ENCODE measurements at places on chromosomes 6 and 20.
A peak's percentile ranks its signal among the peaks of the same experiment; 100 is the strongest.

DNA sequence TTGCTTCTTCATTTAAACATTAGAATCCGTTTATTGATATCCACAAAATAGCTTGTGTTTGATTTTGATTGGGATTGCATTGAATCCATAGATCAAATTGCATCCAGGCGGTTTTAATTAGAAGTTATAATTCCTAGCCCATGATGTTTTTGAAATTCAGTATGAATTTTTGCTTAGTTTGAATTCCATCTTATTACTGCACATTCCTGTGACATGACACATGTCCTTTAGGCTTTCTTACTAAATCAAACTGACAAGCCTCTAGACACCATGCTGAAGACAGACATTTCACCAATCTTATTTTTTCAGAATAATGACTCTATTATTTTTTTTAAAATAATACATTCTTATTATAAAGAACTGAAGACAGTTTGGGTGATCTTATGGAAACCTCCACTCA is 21.4 kb upstream of the PI16 start:
- no peak for DNase-seq

DNA sequence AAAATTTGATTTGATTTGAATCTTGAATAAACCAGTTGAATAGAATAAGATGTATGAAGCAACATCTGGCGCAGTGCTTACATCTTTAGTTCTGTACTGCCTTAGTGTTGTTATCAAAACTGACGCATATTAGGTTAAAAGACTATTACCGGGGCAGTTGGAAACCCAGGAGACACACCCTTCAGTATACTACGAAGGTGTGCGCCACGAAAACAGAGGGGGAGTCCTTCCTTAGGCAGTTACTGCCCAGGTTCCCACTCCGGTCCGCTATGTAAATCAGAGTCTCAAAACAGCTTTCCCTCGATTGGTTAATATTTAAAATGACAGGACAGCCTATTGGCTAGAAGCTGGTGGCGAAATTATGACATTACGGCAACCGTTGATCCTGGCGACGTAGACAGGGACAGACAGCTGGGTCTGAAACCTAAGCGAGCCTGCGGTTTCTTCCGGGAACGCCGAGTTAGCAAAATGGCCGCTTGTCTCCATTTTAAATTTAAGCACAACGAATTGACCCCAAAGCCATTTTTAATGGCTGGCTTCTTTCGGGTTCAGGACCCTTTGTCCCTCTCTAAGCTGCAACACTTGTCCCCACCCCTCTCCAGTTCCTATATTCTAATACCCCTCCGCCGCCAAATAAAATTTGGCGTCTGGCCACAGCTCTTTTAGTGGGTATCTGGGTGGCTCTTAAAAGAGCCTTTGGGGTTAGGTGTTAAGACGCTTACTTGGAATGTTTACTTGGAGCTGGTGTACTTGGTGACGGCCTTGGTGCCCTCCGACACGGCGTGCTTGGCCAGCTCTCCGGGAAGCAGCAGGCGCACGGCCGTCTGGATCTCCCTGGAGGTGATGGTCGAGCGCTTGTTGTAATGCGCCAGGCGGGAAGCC is 35.8 kb downstream of the HFE start:
- peak; percentile 64 for DNase-seq

DNA sequence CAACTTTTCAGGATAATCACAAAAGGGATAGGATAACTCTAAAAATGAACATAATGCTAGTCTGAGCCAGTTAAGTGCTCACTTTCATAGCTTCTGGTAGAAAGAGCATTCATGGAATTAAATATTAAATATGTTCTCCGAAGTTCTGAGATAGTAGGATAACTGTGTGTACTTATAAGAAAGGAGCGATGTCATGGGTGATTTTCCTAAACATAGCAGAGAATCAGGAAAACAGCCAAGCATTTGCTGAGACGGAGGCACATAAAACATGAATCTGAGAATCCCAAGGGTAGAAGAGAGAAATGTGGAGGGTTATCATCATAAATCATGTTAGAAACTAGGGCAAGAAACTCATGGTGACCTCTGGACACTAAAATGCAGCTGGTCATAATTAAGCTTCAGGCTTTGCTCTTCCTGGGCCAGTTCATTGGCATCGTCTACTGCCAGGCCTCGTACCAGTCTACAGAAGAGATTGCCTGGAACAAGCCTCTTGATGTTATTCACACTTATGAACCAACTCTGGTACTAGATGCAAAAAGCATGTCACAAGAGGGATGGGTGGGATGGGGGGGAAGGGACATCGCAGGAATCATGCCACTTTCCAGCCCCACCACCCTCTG is 436.6 kb downstream of the PRKN start:
- DNase-seq: no peak

DNA sequence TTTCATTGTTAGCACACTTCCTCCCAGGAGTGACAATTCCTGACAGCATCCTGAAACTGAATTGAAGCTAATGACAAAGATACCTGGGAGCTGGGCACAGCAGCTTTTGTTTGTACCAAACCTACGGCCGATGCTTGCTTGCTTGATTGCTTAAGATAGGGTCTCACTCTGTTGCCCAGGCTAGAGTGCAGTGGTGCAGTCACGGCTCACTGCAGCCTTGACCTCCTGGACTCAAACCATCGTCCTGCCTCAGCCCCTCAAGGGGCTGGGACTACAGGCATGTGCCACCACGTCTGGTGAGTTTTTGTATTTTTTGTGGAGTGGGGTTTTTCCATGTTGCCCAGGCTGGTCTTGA is 84.7 kb upstream of the SCP2D1 start:
- DNase-seq: no peak

GRCh38 chr6:154842833-154843232 is 109.6 kb downstream of the SCAF8 start:
- DNase-seq: no peak

- DNase-seq: no peak
Observed at GRCh38 chr6:83518816-83519480, 6.6 kb downstream of the PRSS35 start.

DNA sequence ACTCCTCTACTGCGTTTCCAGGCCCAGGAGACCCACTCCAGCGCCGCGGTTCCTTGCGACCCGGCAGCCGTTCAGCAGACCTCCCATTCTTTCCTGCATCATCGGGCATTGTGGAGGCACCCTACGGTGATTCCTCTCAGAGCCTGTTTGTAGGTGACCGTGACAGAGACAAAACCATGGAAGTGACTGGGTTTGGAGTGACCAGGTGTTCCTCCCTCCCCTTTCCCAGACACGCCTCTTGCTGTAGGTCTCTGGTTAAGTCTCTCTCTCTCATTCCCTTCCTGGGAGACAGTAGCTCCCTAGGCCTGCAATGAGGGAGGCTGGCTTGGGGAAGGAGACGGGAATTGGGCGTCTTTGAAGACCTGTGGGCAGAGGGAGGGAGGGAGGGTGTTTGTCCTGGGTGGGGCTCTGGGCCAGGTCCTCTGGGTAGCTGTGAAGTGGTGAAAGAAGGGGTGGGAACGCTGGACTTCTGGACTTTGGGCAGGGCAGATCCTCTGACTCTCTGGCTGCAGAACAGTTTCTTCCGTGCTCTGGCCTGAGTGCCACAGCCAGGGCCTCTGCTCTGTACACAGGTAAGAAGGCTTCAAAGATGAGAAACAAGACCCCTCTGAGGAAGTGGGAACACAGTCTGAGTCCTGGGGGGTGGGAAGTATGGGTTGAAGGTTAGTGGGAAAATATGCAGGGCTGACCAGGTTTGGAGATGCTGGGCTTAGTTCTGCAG is 763 bp downstream of the KLC4 start:
- no peak for DNase-seq

DNA sequence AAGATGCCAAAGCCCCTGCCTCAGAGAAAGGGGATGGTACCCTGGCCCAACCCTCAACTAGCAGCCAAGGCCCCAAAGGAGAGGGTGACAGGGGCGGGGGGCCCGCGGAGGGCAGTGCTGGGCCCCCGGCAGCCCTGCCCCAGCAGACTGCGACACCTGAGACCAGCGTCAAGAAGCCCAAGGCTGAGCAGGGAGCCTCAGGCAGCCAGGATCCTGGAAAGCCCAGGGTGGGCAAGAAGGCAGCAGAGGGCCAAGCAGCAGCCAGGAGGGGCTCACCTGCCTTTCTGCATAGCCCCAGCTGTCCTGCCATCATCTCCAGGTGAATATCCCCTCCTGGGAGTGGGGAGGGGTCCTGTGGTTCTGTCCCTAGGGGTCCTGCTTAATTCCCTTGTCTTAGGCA is 1.1 kb downstream of the MYLK2 start:
- DNase-seq: no peak

DNA sequence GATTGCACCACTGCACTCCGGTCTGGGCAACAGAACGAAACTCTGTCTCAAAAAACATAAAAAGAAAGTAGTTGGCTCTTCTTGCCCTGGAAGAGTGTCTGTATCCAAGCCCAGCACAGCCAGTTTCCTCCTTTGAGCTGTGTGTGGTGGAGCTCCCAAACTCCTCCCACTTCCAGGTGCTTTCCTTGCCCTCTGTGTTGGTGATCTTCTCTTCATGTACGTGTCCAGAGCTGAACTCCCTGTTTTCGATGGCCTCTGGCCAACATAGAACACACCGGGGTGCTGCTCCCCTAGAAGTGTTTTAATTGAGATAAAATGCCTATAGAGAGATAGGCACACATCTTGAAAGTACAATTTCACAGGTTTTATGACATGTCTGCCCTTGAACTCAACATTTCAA is 16.7 kb upstream of the SGK2 start:
- DNase-seq: no peak

DNA sequence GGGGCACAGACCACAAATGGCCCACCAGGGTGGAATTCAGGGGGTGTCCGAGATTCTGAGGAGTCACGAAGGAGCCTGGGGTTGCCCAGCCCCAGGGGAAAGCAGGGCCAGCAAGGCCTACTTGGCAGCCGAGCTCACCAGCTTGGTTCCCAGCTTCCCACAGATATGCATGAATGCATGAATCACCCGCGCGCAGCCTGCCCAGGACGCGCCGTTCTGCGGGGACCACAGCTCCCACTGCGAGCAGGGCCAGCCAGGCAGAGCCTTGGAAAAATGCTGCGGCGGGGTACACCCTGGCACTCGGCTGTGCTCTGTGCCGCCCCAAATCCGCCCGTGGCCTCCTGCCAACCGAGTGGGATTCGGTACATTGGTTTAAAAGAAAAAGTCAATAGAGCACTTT is 211.0 kb downstream of the NFATC2 start:
- no peak for DNase-seq

GRCh38 chr20:48945840-48946514 is 24.5 kb downstream of the ARFGEF2 start:
- DNase-seq: no peak

DNA sequence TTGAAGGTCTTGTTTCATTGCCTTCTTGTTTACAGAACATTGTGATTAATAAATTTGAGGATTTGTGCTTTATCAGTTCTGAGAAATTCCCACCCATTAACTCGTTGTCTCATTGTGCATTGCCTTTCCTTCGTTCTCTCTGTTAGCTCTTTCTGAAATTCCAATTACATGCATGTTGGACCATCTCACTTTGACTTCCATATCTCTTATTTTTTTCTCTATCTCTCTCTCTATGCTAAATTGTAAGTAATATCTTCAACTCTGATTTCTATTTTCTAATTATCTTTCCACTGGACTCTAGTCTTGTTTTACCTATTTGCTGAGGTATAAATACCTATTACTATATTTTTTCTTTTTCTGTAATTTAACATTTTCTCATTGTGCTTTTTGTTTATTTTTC is 92.3 kb downstream of the SHLD1 start:
- no peak for DNase-seq

DNA sequence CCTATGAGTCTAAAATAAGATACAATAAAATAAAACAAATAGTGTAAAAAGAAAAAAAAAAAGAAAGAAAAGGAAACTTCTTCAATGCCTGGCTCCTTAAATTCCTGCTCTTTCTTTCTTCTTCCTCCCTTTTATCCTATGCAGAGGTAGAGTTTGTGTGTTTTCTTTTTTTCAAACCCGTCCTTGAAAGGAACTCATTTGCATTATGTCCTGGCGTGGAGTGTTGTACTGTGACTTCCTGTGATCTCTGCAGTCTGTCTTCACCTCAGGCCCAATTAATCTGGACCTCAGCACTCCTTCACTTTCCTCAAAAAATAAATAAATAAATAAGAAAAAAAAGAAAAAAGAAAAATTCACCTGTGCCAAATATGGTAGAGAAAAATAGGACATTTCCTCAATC is 541.9 kb upstream of the SPTLC3 start:
- no peak for DNase-seq

DNA sequence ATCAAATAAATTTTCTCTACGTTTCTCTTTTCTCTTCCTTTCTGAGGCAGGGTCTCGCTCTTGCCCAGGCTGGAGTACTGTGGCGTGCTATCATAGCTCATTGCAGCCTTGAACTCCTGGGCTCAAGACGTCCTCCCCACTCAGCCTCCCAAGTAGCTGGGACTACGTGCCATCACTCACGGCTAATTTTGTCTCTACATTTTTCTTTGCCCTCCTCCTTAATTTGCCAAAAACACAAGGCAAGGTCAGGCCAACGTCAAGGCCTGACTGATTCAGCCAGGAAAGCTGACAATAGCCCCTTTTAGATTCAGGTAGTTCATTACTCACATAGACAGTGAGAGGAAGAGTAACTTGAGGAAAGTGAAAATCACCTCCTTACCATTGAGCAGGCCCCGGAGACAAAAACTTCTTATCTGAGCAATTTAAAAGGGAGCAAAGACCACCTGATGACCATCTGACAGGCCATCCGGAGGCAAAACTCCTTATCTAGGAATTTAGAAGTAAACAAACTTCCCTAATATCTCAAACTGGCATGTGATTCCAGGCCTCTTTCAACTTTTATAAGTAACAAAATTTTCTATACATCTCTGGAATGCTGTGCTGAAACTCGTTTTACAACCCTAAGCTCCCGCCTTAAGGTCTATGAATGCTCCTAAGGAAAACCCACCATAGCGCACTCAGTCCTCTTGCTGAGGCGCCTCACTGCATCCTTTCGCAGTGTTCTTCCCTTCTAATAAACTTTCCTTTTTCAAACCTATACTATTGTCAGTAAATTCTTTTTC is 42.1 kb upstream of the SRPK1 start:
- DNase-seq: no peak

DNA sequence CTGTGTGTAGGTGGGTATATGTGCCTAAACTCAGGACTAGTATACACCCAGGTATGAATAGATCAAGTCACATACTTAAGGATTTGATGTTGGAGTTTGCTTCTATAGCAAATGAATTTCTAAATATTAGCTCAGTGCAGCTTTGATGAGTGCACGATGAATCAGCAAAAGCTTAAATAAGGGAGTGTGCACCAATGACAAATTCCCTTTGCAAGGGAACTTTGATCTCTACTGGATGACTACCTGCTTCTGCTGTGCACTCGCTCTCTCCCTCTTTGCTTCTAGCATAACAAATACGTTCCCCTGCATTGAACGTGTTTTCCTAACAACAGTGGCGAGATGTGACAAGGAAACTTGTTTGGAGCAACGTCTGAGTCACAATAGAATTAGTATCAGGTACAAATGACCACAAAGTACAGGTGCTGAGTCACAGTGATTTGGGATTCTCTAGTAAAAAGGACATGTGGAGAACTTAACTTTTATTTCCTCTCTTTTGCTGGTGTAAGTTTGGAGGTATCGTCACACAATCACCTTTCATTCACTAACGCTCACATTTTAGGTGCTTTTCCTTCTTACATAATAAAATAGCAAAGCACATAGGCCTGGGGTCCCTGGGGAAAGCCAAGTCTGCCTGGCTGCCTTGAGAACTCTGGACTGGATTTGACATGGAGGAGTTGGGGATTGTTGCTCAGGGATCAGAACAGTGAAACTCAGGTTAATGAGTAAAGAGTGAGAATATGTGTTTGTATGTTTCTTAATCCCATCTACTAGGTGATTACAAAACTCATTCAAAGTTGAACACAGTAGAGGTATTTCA is 49.7 kb downstream of the KLHL31 start:
- no peak for DNase-seq

Measured in neural crest cell (in vitro differentiated cells).